ENCODE measurements at places on chromosomes 16 and 17.
A peak's percentile ranks its signal among the peaks of the same experiment; 100 is the strongest.

DNA sequence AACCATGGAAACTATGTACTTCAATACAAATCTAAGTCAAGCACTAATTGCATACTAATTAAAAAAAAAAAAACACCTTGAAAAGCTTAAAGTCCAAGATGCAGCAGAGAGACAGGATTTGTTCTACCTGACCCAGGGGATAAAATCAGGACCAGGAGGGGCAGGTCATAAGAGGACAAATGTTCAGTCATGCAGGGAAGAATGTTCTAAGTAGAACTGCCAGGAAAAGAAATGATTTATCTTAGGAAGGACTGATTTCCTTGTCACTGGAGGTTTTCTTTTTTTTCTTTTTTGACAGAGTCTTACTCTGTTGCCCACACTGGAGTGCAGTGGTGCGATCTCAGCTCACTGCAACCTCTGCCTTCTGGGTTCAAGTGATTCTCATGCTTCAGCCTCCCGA, 9.1 kb upstream of the GHDC start:
- DNase-seq, result no peak

DNA sequence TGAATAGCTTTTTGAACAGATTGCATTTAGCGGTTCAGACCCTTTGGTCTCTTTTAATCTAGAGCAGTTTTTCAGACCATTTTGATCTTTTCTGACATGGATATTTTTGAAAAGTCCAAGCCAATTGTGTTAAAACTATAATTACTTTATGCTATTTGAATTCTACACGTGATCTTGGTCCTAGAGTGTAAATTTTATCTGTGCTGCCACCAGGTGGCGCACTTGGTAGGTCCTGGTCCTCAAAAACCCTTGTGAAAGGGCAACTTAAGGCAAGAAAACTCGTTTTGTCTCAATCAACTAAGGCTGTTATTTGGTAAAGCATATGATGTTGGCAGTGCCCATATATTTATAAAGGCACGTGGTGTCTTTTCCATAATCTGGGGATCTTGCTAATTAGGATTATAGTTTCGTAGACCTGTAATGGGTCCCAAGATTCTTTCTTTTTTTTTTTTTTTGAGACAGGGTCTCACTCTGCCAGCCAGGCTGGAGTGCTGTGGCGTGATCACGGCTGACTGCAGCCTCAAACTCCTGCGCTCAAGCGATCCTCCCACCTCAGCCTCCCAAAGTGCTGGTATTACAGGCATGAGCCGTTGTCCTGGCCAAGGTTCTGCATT, 43.9 kb upstream of the TEX2 start:
- peak; percentile 57 for DNase-seq

DNA sequence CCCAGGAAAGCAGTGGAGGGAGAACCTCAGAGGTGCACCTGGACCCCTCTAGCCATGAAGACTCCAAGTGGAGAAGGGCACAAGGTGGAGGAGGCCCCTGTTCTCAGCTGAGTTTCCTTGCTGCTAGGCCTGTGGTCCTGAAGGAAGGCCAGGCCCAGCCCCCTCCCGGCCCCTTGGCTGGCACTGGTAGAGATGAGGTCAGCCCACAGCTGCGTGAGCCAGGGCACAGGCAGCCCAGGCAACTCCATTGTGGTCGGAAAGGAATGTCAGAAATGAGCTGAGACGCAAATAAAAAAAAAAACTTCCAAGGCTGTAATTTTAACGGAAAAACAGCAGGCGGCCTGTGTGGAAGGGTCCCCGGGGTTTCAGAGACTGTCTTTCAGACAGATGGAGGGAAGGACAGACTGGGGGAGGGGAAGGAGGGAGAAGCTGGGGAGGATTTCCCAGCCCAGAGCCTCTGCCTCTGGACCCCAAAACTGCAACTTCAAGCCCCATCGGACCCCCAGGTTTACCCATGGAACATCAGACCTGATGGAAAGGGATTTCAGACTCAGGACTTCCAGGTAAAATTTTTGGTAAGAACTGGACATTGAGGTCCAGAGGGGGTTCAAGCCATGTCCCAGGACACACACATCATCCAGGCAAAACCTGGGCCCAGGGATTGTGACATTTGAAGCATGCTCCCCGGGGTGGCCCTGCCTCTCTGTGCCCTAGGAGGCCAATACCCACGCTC, 25.6 kb upstream of the MRPS23 start:
- no peak for DNase-seq

DNA sequence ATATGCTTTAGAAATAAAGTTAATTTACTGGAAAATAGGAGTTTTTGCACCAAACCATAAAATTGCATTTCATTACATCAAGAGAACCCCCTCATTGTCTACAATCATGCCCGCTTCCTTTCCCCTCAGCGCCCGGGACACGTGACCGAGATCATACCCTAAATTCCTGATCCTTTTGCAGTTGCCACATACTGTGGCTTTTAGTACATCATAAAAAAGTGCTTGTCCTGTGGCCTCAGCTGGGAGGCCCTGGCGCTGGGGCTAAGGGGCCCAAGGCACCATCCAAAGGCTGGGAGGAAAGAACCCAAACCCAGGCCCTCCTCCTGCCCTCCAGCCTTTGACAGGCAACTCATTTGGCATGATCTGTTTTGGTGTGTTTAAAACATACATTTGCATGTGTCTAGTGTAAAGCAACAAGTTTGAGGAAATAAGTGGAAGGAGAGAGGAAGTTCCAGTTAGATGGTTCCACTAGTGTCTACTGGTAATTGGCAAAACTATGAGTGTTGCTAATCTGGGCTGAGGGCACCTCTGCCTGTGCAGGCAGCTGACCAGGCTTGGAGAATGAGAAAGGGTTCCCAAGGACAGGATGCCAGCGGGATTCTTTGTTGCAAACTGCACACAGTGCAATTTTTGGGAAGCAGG, 6.0 kb downstream of the CDK5R1 start:
- DNase-seq, result no peak

- peak; percentile 32 for DNase-seq
These were observed 12.0 kb upstream of the MEOX1 start for GRCh38 chr17:43673516-43674323.

DNA sequence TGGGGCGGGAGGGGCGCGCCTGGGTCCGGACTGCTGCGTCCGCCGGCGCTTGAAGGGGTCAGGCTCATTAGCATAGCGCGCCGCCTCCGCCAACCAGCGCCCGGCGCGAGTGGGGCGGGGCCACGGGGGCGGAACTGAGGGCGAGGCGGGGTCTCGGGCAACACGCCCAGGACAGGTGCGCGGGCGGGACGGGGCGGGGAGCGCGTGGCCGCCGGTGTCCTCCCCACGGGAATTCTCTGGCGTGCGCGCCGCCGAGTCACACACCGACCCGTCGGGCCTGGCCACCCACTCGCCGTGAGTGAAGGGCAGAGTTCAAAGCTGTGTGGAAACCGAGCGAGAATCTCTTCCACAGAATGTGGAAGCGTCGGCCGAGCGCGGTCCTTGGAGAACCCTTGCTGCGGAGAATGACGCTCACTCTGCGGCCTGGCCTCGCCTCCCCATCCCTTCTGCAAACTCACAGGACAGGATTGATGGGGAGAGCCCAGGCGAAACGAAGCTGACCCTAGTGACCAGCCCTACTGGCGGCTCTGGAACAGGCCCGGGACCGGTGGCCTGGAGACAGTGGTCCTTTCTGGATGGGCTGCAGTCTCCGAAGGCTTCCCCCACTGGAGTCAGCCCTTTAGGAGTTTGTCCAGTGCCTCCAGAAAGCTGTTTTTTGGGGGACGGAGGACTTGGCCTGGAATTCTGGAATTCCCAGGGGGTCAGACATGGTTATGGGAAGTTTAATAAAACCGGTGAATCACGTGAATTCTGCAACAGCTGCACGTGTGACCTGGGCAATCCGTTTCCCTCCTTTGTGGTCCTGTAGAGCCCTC, at the start of gene SNAI3:
SNAI3 (minus strand) TSS at position 69 of the 815 bp plus-strand sequence. CDS start 101 bp downstream, outside the sequence.
- peak; percentile 79 for DNase-seq

DNA sequence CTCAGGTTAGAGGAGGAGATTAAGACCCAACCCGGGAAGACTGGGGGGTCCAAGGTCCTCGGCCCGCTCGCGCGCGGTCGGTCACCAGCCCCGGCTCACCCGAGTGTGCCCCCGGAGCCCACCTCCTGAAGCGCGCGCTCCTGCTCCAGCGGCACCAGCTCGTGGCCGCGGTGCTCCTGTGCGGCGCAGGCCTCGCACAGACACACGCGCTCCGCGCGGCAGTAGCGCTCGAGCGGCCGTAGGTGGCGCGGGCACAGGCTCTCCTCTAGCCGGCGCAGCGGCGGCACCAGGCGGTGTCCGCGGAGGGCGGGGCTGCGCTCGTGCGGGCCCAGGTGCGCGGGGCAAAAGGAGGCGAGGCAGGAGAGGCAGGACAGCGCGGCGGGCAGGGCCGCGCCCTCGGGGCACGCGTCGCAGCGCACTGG, 618 bp downstream of the TRIM47 start:
- peak; percentile 73 for DNase-seq

DNA sequence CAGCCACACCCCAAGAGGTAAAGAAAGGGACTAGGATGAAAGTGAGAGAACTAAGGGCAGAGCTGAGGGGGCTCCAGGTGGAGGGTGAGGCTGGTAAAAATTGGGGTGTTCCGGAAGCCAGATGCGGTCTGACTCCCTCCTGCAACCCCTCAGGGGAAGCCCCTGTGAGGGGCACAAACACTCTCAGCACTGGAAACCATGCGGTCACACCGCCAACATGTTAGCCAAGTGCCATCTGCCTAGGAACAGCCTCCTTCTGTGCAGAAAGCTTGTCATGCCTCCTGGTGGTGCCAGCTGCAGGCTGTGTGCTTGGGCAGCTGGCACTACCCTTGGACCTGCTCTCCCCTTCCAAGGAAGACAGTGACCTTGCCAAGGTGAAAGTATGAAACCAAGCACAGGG, 83.5 kb upstream of the RPL38 start:
- no peak for DNase-seq

DNA sequence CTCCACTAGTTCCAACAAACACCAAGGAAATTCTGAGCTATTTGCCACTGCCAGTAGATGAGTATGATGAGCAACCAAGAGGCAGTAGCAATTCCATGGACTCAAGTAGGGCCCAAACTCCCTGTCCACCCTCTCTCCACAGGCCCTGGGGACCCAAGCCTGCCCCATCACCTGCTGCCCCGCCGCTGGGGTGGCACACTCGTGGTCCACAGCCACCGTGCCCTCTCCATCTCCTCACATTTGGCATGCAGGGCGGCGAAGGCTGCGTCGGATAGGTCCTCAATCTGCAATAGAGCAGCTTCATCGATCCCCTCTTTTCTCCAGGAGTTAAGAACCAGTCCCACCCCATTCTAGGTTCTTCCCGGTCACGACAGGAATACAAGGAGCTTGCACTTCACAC, 33.9 kb downstream of the STH start:
- DNase-seq, result no peak

DNA sequence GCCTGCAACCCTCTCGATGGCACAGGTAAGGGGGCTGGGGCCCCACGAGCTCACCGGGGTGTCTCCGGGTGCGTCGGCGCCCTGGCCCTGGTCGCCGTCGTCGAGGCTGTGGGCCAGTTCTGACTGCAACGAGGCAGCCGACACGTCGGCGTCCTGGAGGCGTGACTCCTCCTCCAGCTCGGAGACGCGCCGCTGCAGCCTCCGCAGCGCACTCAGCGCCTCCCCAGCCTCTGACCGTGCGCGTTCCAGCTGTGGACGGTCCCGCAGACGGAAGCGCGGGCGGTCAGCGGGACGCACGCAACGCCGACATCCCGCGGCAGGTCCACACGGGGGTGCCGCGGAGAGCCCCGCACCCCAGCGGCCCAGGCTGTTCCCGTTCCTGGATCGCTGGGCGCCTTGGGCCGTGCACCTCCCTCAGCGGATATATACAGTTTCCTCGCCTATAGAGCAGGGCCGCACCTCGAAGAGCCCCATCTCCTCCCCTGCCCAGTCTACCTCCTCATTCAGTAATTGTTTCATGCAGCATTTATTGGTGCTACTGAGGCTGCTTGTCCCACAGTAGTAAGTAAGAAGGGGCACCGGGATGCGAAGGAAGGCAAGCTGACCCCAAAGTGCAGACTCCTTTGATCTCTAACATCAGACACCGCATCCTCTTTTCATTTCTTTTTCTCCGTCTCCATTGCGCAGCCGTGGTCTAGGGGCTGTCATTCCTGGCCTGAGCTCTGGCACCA, 5.8 kb downstream of the THOC6 start:
- no peak for DNase-seq

DNA sequence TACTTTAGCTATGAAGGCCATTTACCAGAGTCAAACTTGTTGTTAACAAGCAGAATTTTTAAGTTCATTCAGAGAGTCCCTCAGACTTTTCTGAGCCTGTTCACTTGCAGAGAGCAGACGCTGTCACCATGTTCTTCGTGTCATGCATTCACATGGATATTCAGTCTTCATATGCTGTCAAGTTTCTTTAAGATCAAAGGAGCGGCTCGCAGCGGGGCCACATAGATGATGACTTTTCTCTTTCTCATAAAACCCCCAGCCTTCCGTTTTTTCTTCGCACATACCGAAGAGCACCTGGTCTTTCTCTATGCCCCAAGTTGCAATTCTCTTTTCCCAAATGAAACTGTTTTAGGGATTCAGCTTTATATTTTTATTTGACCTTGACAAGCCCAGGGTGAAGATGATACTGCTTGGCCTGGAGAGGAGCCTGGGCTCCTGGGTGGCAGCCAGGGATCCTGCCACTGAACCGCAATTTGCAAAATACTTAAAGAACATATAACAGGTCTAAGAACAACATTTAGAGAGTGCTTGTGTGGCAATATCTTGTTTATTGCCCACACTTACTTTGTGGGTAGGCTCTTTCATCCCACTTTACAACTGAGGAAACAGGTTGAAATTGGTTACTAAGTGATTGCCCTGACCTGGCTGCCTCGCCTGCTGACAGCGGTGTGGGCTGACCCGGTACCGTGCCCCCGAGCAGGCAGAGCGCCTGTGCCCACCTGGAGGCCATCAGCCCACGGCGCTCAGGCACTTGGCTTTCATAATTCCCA, 22.9 kb downstream of the SEC14L1 start:
- no peak for DNase-seq

DNA sequence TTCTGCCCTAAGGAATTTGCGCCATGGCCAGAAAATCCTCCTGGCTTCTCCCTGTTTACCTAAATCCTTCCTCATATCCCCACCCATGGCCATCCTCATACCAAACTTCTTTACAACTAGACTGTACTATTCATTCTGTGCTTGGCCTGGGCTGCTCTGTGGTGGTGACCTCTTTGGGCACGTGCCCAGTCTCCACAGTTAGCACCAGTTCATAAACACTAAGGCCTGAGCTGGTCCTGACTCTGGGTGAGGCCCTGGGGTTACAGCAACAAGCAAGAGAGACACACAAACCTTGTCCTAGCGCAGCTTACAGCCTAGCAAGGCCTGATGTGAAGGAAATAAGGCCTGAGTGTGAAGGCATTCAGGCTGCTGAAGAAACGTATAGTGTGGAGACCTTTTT, 3.1 kb upstream of the ATXN7L3 start:
- DNase-seq, result no peak

- DNase-seq, result no peak
These were observed 72.7 kb upstream of the MYOCD start for GRCh38 chr17:12592941-12593340.

GRCh38 chr16:46850619-46851555, 19.9 kb upstream of the C16orf87 start:
- no peak for DNase-seq

DNA sequence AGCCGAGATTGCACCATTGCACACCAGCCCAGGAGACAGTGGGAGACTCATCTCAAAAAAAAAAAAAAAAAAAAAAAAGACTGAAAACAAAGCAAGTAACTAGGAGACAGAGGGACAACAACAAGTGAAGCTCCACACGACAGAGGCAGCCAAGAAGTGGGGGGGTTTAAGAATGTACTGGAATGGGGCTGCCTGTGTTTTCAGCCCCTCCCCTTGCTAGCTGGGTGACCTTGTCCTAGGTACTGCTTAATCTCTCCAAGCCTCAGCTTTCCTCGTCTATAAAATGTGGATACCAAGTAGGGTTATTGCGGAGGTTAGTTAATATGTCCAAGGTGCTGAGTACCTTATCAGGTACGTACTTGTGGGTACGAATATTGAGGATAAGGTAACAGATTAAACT, 163.8 kb upstream of the CACNG5 start:
- DNase-seq, result no peak

Data from NCI-H146 (cell line).